ENCODE measurements at places on chromosomes 13 and 19. TPM values are rescaled to one million over a fixed set of nuclear protein-coding genes. Genes with fewer than 3 reads are reported as not detected.

Gene ZNF540
- 1.3 TPM for total RNA-seq

Gene URAD
- not detected for total RNA-seq

Gene POGLUT2
- 14.6 TPM for total RNA-seq

Gene GRWD1
- 12.1 TPM for total RNA-seq

Gene KRTDAP
- not detected for total RNA-seq

Gene CATSPERD
- total RNA-seq = not detected

Gene LYL1
- under 0.01 TPM for total RNA-seq

Gene NLRP7
- total RNA-seq = not detected

Gene DKKL1
- total RNA-seq = 0.26 TPM

DNA sequence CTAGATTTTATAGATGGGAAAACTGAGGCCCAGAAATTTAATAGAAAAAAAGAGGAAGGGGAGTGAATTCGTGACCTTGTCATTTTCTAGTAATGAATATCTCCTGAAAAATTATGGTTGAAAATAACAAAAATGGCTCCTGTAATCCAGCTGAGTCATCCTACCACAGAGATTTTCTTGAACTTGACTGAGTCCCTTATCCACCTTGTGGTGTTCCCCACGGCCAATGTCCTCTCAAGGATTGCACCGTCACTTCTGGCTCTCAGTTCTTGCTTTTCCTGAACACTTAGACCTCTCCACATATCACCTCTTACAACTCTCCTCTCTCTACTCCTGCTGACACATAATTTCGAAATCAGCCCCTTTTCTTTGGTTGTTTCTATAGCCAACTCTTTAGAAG, 1.2 kb upstream of the KATNAL1 start:
- DNase-seq = peak; percentile 62

DNA sequence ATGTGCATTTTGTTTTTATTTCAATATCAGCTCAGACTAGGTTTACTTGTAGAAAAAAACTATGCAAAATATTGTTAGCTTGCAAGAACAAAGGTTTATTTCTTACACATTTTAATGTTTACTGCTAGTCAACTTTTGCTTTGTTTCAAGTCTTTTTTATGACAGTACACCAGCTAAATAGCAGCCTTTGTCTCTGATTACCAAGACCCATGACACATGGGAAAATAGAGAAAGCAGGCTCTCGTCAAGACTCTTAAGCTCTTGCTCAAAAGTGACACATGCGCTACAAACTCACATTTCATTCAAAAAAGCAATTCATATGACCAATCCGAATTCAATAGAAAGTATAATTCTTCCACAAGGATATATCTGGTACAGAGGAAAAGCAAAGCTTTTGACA, 642.3 kb upstream of the SLITRK1 start:
- DNase-seq = no peak

- no peak for DNase-seq
Observed at GRCh38 chr13:45100573-45101262, 19.6 kb upstream of the GTF2F2 start.

DNA sequence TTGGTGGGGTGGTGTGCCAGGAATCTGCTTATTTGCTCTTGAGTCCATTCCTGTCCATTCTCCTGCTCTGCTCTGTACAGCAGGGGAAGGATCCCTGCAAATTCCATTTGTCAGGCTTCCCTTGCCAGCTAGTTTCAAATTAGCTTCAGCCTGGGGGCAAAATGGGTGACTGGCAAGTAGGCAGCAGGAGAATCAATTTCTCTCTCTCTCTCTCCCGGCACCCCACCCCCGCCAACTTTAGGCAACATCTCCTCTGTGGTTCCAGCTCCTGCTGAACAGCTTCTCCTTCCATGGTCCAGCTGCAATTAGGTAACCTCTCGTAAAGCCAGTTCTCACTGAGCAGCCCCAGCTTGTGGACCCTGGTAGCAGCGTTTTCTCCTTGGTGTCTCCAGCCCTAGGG, 6.7 kb upstream of the MYCBP2 start:
- DNase-seq = no peak

DNA sequence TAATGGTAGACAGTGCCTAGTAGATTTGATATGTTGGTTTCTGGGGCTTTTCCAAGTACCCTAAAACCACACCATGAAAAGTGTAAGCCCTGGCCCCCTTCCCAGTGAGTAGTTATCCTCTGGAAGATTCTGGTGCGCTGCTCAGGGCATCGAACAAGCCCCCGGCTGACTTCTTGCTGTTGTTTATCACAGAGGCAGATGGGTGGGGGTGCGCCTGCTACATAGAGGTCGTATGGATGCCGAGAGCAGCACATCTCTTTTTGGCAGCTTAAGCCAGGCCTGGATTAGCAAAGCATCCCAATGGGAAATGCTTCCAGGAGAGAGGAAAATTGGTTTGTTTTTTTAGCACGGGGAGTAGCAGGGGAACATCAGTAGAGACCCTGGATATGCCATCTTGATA, 26.3 kb upstream of the SPATA13 start:
- no peak for DNase-seq

GRCh38 chr19:13795595-13796300, 505 bp downstream of the ZSWIM4 start:
- DNase-seq = peak; percentile 46

DNA sequence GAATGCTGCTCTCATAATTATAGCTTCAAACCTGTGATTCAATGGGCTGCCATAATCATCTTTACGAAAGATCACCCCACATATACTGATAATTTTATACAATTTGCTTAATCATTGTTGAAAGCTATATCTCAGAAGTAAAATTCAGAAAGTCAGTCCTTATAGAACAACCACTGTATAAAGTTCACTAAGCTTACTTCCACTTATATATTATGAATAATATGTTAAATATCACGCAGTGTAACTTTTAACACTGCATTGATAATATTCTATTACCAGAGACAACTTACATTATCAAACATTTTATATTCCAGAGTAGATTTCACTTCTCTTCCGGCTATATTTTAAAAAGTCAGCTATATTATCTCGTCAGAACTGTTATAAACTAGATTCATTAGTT, 550.1 kb upstream of the PCDH20 start:
- no peak for DNase-seq

DNA sequence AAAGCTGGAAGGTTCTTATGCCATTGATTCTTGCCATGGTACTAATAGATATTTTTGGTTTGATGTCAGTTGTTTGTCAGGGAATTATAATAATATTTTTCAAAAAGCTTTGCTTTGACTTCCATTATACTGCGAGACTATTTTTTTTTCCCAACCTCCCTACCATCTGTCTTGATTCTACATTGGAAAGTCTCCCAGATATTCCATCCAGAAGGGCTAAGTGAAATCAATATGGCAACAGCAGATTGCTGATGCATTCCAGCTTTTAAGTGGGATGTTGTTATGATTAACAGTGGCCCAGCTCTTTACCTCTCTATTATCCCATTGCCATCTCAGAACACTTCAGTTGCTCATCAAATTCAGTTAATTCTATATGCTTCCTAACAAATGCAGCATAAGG, 247.4 kb downstream of the OXGR1 start:
- DNase-seq = no peak

- no peak for DNase-seq
Observed at GRCh38 chr13:70203661-70204229, 95.5 kb upstream of the KLHL1 start.

GRCh38 chr13:113889467-113889866, 25.6 kb upstream of the GAS6 start:
- DNase-seq = no peak

- no peak for DNase-seq
Observed at GRCh38 chr13:46775385-46776107, 21.4 kb downstream of the ESD start.

DNA sequence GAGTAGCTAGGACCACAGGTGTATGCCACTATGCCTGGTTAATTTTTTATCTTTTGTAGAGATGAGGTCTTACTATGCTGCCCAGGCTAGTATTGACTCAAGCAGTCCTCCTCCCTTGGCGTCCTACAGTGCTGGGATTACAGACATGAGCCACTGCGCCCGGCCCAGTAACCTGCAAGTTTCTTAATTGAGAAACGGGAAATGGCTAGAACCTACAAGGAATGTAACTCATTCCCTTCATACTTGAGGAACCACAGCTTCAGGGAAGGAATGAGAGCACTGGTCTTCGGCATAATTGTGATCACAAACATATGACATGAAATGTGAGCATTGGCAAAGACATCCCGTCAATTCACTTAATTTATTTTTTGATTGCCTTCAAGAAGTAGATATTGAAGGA, 157.0 kb downstream of the KLF5 start:
- DNase-seq = peak; percentile 91

GRCh38 chr19:798415-799075, 1.3 kb downstream of the PTBP1 start:
- no peak for DNase-seq

- DNase-seq = no peak
Observed at GRCh38 chr13:33806470-33807248, 11.3 kb upstream of the RFC3 start.

DNA sequence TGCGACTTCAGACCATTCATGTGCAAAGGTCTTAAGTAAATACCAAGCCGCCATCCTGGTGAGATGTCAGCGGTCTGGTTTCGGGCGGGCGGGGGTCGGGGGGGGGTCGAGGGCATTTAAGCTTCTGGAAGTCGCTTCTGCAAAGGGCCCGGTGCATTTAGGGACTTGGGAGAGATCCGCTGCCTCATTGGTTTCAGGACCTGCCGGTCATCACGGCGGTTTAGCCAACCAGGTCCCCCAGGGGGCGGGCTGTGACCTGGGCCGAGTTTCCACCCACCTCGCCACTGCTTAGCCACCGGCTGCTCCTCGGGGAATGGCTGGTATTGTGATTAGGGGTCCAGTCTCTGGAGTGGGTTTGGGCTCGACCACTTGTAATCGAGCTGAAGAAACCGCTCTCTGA, 7.8 kb downstream of the ANKLE1 start:
- peak; percentile 92 for DNase-seq

DNA sequence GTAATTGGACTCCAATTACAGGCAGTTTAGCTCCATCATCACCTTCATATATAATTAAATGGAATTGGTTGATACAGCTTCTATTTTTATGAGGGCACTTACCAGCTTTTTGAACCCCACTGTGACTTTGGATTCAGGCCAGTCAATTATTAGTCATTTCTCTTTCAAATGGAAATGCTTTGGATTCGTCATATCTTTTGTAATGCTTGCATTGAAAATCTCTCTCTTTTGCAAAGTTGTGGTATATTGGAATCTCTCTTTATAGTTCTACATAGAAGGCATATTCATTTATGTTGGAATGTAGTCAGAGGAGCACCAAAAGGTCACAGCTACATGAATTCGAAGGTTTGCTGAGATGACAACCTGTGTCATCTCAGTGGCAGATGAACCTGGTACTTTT, 1074.3 kb upstream of the SLC10A2 start:
- DNase-seq = peak; percentile 73

GRCh38 chr13:79361299-79361698, 44.8 kb downstream of the RBM26 start:
- no peak for DNase-seq

DNA sequence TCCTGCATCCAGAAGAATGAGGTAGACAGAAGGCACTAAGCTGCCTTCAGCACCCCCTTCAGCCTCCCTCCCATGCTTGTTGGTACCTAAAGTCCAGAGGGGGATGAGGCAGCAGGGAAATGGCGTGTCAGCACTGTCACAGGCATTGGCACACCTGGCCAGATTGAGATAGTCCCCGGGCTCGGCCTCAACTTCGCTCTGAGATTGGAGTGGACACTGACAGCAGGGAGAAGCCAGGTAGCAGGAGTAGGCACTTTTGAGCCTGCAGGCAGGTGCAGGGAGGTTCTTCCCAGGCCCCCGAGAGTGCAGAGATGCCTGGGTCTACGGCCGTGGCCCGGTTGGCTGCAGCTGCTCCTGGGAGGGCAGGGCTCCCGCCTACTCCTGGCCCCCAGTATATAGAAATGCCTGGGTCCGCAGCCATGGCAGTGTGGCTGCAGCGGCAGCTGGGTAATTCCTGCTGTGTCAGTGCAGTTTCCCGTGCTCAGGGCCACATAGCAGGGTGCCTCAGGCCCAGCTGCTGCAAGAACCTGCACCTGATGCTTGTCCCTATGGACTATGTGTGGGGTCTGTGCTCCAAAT, 160.3 kb downstream of the SLITRK6 start:
- DNase-seq = no peak

GRCh38 chr19:19385896-19386869, 19.3 kb upstream of the GATAD2A start:
- no peak for DNase-seq

GRCh38 chr19:30704771-30705330, 332.7 kb downstream of the ZNF536 start:
- DNase-seq = no peak

Measured in fibroblast of lung (primary cell).